ENCODE measurements at places on chromosomes 3 and 15.

DNA sequence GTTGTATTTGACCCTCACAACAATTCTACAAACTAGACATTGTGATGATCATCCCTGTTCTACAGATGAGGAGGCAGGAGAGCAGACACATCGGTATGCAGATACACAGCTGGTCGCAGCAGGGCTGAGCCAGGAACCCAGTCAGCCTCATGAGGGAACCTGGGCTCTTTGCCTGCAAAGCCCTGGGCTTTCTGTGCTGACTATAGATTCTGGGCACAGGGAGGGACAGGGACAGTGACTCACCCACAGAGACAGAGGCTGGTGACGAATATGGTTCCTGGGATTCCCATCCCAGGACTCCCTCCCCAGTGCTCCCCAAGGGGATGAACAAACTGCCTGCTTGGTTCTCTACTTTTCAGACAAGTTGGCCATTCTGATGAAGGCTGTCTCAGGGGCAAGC, 3.8 kb upstream of the CAMP start:
- no peak for DNase-seq

DNA sequence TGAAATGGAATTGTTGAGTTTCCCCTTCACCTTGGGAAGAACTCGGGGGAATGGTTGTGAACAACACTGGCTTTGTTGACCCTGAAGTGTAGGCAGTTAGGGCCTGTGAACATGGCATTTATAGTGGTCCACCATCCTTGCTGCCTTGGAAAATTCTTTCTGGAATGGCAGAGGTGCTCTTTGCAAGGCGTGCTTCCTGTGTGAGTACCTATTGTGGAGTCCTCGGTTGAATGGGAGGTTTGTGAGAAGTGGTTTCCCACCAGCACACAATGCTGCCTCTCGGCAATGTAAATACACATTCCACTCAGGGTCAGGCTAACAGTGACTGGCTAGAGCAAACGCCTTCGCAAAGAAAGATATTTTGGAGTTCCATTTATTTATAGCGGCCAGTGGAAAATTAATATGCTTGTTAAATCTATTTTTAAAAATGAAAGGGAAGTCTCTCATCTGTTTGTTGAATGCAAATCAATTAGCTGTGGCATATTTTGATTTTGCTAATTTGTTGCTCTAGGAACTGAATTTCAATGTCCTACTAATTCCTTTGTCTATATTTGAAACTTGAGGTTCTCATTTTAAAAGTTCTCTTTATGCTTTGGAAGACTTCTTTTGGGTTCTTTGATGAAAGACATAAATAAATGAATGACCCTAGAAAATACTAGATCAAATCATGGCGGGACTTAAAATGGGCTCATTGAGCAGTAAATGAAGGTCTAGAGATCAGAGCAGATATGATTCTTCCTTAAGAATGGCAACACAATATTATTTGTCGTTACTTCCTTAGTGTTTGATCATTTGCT, 59.5 kb downstream of the FNDC3B start:
- DNase-seq = no peak

GRCh38 chr3:108127301-108127988, 36.6 kb upstream of the CD47 start:
- DNase-seq = no peak

DNA sequence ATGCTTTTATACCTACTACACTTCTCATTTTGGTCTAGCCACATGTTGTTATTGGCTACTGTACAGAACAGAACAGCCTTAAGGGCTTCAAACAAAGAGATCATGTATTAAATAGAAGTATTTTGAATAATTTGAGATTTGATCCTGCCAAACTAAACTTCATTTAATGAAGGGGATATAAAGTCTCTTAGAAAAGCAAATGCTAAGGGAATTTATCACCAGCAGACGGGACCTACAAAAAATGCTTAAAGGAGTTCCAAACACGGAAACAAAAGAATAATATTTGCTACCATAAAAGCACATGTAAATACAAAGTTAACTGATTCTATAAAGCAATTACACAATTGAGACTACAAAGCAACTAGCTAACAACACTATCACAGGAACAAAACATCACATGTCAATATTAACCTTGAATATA, 23.6 kb upstream of the FMN1 start:
- DNase-seq = no peak

- DNase-seq = no peak
Observed at GRCh38 chr3:193053046-193053435, 135.4 kb upstream of the MB21D2 start.

All from GM13977 (cell line).